Erythroblast (primary cell): ENCODE measurements at places on chromosomes 4 and X.

DNA sequence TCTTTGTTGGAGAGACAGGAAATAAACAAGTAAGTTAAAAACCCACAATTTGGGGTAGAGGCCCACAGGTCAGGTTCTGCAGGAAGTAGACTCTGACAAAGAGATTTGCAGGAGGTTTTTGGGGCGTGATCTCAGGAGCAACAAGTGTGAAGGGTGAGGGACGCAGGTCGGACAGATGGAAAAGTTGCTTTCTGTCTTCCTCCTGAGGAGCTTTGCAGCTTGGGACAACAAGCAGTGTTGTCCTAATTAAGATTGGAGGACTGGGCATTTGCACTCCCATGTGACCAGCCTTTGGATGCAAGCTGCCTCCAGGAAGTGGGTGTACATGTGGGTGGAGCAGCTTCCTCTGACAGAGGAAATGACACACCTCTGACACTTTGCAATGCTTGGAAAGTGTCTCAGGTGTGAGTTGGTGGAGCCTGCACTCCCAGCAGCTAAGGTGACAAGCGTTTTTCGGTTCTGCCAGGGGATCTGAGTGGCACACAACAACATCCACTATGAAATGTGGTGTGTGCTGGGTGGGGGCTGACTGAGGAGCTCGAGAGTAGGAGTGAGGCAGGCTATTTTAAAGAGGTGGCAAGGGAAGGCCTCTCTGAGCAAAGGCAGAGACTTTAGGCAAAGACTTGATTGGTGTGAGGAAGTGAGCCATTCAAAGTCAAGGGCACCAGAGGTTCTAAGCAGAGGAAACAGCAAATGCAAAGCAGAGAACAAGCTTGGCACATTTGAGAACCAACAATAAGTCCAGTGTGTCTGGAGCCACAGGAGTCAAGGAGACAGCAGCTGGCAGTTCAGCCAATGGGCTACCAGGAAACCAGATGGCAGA, 339.8 kb upstream of the GATB start:
- DNase-seq: no peak

DNA sequence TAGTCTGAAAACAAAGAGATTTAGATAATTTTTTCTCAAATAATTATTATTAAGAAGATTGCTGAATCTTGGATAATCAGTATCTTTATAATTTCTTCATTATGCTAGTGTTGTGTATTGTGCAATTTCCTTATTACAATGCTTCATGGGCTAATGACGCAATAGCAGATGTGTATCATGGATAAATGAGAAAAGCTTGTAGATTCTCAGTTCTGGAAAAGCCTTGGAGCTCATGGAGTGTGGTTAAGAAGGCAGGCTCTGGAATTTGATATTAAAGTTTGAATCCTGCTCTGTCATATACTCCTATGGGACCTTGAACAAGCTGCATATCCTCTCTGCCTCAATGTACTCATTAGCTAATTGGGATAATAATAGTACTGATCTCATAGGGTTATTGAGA, 18.9 kb upstream of the CXCL8 start:
- DNase-seq: no peak

DNA sequence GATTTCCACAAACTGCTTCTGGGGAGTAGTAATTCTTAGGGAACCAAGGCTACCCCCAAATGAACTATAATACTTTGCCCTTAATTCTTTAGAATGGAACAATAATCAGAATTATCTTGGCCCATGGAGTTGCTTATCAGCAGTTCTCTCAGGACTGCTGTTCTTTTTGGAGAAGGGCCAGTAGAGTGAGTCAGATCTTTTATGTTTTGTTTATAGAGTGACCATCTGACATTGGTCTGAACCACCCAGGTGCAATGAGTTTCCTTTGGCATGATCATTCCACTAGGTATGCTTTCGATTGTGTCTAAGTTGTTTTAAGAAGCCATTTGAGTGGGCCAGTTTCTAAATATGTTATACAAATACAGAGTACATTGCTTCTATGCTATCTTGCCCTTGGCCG, 31.8 kb downstream of the PRRG1 start:
- DNase-seq: peak; percentile 55

GRCh38 chr4:2497931-2498330, 29.0 kb downstream of the RNF4 start:
- DNase-seq: no peak

GRCh38 chr4:87058356-87059073, 123.7 kb downstream of the AFF1 start:
- peak; percentile 44 for DNase-seq

GRCh38 chrX:84322083-84322827, 134.3 kb upstream of the RPS6KA6 start:
- DNase-seq: no peak
